ENCODE measurements at places on chromosomes 16 and 17.

GRCh38 chr16:70582280-70582978, 58.8 kb downstream of the SF3B3 start:
- no peak for DNase-seq

- DNase-seq = peak; percentile 67
Observed at GRCh38 chr17:76208120-76208519, 32.2 kb downstream of the RNF157 start.

DNA sequence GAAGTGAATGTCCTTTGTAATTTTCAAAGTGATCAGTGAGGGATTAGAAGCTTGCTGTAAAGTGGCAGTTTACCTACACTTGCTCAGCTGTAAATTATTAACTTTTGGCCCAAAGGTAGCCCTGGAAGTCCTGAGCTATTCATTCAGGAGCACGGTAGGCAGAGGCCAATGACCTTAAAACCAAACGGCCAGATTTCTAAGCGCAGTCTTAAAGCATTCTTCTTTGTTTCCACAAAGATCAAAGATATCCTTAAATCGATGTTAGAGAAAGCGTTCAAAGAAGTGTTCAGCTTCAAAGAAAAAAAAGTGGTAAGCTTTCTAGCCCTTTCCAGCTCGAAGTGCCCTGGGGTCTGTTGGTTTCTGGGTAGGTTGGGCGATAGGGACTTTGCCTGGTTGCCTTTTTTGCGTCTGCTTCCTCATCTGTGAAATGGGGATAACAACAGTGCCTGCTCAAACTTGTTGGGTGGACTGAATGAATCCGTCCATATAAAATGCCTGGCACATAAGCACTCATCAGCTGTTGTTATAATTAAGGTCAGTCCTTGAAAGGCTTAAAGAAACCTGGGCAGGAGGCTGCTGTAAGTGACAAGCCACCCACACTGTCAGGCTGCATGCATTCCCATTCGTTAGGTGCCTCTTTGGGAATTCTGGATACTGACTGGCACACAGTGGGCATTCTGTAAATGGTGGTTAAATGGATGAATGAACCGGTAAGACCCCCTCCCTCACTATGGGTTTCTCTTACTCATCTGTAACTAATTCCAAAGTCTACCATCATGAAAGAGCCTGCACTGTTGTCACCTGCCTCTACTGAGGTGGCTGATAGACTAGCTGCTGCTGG, 113.2 kb downstream of the PRKCA start:
- DNase-seq = no peak

- no peak for DNase-seq
Observed at GRCh38 chr17:8781776-8782175, 17.4 kb downstream of the MFSD6L start.

DNA sequence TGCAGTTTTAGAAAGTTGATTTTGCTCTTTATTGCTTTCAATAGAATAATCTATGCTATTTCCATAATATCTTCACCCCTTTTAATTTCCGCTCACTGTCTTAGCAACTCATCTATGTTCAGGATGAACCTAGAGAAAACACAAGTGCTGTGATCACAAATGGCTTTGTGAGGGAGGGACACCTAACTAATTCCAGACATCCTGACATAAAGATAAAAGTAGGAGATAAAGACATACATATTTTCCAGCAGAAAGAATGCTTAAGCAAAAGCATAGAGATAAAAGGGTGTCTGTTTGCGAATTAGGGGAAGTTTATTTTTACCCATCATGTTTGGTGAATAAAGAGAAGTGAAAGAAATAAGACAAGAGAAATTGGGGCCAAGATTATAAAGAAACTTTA, 254.2 kb downstream of the KCNJ2 start:
- DNase-seq = no peak

GRCh38 chr16:75580-76501, 2.2 kb upstream of the MPG start:
- no peak for DNase-seq
